Activated T-cell treated with anti-CD3 and anti-CD28 coated beads for 48 hours (primary cell): ENCODE measurements at places on chromosomes 7 and 10.

GRCh38 chr7:26699766-26700165 is 164.6 kb downstream of the SKAP2 start:
- DNase-seq = no peak

DNA sequence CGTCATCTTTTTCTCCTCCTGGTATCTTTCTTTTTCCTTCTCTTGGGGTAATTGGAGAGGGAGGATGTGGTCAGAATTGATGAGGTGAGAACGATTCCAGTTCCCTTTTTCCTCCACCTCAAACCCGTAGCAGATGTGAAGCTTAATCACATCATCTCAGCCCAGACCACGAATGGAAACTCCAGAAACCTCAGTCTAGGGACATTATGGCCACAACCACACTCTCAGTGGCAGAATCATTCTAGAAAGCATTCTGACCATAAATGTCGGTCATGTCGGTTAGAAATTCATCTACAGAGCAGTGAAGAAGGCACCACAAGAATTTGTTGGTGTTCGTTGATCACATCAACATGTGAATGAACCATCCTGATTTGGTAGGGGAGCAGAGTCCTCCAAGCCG is 78.7 kb downstream of the GATA3 start:
- peak; percentile 52 for DNase-seq

- no peak for DNase-seq
Measured at GRCh38 chr7:22256541-22257096, 100.3 kb downstream of the RAPGEF5 start.

DNA sequence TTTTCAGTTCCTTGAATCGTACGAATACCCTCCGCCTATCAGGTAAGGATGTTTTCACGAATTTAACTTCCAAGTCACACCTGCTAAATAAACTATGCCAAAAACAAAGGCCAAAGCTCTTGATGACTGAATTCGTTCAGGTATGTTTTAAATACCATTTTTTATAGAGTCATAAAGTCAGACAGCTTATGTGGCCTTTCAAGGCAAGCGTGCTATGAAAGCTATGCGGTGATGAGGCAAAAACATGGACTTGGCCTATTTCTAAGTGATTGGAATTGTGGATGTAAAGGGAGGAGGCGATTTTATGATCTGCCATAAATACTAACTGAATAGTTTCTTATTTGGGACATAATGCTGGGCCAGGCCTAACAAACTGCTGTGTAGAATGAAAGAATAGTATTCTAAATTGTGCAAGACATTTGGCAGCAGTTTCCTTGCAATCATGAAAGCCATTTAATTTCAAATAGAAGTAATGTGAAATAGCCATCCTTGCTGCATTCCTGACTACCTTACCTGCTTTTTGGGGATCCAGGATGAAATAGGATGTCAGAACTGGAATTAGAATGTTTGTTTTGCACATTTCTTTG is 14.0 kb downstream of the SLC39A12 start:
- DNase-seq = no peak

- DNase-seq = no peak
Measured at GRCh38 chr10:373015-373414, 237.8 kb downstream of the ZMYND11 start.

GRCh38 chr10:42952349-42952748 is 124.5 kb upstream of the RET start:
- no peak for DNase-seq

DNA sequence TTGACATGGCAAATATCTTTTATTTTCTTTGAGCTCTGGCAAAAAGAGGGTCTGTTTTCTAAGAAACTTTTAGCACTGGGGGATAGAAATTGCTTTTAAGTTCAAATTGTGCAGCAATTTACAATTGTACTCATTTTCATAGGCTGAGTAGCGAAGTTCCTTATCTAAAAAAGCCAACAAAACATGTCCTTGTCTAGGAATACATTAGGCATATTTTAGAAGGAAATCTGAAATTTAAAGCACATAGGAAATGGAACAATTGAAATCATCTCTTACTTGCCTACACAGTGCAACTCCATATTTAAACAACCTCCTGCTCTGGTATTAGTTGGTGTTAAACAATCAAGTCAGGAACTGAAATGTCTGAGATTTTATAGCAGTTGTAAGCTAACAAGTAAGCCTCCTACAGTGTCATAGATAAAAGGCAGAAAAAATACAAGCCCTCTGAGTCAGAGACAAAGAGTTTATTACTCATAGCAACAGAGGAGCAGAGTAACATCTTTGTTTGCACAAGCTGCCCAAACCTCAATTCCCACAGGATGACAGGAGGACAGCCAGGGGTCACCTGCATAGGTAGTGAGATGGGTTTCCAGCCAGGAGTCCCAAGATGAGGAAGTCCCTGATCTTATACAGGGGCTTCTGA is 280.2 kb upstream of the HGF start:
- DNase-seq = no peak

GRCh38 chr7:22168129-22168634 is 188.8 kb downstream of the RAPGEF5 start:
- DNase-seq = no peak

DNA sequence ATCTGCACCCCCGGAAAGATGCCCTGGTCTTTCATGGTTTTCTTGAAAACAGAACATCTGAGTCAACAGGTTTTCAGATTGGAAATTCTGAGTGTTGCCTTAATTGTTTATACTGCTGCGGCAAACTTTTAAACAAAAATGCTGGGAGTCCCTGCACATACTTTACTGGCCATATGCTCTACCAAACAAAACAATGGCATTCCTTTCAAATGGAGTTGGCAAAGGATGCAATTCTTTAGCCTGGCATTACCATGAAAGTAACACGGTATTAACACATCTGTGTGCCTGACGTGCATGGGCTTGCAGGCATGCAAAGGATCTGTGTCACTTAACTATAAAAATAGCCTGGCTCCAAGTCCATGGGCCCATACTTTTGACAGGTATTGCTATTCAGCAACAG is 4.2 kb downstream of the INHBA start:
- DNase-seq = no peak

- DNase-seq = no peak
Measured at GRCh38 chr7:12729112-12729511, 41.7 kb downstream of the ARL4A start.

DNA sequence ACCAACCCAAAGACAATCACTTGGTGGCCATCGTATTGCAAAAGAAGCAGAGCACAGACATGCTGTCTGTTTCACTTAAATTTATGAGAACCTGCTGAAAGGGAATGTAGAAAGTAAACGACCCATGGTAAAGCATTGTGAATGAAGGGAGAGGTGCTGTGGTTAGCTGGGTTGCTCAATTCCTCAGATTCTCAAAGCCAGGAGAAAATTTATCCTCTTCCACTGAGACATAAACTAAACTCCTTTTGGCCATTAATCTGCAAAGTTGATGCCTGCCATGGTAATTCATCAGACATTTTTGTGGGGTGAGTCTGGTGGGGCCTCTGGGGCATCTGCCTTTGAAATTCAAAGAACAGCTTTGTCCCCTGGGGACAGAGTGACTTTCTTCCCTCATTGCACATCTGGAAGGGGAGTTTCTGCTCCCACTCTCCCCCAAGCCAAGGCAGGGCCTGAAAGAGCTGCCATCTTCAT is 951.0 kb downstream of the LRMDA start:
- DNase-seq = no peak

DNA sequence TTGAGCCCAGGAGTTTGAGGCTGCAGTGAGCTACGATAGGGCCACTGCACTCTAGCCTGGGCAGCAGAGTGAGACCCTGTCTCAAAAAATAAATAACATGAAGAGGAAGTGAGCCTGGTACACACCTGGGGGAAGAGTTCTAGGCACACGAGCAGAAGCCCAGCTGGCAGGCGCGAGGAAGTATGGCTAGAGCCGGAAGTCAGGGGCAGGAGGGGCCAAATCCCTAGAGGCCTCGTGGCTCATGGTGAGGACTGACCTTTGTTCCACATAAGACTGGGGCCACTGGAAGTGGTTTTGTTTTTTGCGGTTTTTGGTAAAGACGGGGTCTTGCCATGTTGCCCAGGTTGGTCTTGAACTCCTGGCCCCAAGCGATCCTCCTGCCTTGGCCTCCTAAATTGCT is 117.6 kb downstream of the HIP1 start:
- no peak for DNase-seq

- DNase-seq = no peak
Measured at GRCh38 chr7:117854186-117854585, 19.1 kb downstream of the CTTNBP2 start.

DNA sequence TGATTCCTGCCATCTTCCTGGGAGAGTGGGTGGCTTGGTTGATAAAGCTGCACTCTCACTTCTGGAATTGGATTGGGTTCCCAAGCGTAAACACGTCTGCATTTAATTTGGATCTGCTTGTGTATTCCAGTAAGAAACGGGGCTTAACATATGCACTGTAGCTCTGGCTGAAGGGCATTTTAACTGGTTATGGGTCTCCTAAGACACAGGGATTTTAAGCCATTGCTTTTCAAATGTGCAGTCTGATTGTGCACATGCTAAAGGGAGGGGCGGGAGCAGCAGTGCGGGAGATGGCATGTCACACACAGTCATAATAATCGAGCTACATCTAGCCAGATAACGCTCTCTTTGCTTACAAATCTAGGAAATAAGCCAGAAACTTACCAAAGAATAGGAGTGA is 247.3 kb upstream of the LYZL1 start:
- DNase-seq = no peak

DNA sequence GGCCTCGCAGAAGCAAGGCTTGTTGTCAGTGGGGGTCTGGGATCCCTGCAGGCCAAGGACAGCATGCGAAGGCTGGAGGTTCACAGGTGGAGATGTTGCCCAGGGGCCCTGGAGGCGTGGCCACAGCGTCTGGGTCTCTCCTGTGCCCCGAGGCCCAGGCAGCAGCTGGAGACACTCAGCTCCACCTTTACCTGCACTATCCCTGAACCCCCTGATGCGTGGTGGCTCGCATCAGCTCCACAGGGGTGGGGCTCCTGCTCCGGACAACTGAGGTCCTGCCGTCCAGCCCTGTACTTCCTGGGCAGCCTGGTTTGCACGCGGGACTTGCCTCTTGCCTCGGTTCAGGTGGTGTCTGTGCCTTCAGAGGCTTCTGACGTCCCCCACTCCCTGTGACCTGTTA is 54.6 kb upstream of the ZNF32 start:
- DNase-seq = no peak

- DNase-seq = no peak
Measured at GRCh38 chr7:14759785-14760184, 142.8 kb downstream of the DGKB start.

- DNase-seq = no peak
Measured at GRCh38 chr10:29022513-29022912, 266.4 kb upstream of the LYZL1 start.

DNA sequence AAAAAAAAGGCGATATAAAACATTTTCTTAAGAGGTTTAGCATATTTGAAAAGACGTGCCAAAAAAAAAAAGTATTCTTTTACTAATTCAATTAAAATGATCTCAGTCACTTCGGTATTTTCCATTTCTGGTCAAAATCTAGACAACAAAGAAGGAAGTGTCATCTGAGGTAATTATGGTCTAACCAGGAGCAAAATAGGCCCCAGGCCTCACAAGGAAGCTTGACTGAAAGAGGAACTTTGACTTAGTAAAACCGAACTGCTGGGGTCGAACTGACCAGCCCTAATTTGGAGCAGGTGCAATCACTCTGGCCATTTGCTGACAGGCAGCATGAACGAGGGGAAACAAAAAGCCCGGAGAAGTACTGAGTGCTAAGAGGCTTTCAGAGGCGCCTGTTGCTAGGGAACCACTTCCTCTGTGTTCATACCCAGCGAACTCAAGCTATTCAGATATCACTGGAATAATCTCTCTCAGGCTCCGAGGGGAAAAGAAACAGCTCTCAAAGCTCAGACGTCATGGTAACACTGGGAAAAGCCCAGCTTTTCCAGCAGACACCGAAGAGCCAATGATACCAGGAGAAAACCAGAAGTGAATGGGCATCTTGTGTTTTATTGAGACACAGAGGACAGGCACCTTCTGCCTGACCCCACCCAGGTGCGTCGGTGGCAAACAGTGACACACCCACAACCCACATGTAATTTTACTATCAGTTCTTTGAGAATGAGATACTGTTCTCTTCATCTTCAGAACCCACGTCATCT is 126.5 kb downstream of the FAM107B start:
- DNase-seq = peak; percentile 48
